ENCODE measurements at places on chromosomes 4 and X.

DNA sequence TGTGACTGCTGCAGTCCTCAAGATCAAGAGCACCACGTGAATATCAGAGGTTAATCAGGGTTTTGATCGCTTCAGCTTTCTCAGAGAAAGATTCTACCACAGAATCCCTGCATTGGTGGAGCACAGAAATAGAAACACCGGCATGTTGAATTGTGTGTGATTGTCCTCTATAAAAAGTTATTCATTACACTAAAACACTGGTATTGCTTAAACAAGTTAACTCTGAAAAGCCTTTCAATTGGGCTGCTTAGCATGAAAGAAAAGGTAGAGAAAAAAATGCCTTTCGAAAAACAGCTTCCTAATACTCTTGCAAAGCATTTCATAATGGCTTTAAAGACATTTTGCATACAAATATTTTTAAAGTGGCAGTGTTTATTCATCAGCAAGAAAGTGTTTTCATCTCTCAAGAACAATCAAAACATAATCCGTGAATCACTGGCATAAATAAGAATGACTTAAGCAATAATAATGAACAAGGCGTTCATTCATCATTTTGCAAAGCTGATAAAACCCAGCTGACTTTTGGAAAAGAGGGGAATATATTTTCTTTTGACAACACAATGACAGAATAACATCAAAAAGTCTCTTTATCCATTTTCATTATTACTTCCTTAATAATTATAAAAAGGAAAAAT, 61.1 kb downstream of the HELT start:
- DNase-seq: no peak

GRCh38 chr4:27789773-27790172, 929.1 kb downstream of the STIM2 start:
- no peak for DNase-seq

DNA sequence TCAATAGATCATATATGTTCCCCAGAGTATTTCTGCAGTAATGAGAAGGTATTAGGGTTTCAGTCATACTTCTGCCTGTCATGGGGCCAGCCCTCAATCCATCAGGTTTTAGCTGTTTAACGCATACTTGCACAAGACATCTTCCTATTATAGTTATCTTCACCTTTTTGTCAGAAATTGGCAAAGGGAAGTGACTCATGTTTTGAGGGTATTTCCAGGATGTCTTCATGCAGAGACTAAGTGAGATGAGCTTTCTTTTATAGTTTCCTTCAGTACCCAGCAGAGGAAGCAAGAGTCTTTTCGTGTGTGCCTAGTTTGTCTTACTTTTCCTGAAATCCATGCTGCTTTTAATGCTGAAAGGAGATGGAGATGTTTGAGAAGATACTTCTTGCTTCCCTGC, 9.5 kb downstream of the CSTF2 start:
- DNase-seq: no peak

DNA sequence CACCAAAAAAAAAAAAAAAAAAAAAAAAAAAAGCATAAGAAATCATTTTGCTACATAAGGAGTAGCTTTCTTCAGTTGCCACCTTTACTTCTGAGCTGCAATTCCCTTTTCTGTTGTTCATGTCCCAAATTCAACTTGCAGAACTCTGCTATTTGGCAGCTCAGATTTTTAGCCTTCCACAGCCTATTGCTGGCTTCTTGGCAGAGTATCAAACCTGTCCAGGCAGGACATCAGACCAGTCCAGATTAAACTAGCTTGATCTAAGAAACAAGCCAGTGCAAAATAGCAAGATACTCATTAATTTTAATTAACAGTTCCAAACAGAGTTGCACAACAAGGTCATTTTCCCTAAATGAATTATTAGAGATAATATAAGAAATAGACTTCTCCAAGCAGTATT, 123.6 kb upstream of the NR3C2 start:
- DNase-seq: no peak

DNA sequence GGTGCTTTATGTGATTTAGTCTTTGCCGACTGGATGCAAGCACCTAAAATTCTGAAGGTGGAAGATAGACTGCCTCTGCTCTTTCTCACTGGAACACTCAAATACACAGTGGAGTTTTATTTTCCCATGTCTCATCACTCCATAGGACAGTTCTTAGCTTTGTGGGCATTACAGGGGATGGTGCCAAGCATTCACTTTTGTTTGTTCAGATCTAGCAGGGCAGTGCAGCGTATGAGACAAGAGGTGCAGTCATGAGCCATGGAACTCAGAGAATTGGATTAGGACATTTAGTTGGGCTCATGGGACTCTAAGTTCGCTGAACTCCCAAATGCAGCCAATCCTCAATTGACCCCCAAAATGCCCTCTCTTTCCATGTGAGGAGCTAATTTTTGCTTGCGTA, 1136.9 kb upstream of the PRKX start:
- no peak for DNase-seq

GRCh38 chr4:173012608-173013007, 156.0 kb upstream of the GALNT7 start:
- DNase-seq: no peak

DNA sequence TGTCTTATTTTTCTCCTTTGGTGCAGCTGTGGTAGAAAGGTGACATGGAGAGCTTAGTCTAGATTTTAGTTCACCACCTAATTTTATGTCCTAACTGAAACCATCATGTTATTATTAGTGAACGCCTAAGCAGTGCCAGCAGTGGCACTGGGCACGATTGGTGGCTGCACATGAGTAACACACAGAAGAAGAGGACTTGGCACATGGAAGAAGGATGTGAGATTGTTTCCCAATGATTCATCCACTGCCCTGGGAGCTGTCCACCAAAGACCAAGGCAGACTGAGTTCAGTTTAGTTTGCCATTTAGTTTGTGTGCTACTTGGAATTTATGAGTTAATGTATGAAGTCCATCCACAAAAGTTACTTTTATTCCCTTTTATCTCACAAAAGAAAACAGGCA, 68.1 kb upstream of the NAP1L5 start:
- no peak for DNase-seq

- DNase-seq: no peak
Observed at GRCh38 chr4:85995361-85995760, 364.5 kb downstream of the MAPK10 start.

- DNase-seq: no peak
Observed at GRCh38 chr4:113410686-113411085, 350.9 kb downstream of the CAMK2D start.

DNA sequence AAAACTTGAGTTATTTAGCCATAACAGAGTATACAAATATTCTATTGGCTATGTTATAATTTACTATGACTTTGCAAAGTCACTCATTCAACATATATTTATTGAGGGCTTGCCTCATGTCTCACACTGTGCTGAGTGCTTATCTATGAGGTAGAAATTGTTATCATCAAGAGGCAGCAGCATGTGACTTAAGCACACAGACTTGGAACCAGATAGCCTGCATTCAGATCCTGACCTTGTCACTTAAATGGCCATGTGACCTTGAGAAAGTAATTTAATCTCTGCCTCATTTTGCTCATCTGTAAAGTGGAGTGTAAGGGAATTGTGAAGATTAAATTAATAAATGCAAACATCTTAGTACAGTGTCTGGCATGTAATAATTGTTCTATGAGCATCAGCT, 10.1 kb upstream of the EXOSC9 start:
- DNase-seq: no peak

- DNase-seq: no peak
Observed at GRCh38 chr4:173119818-173120217, 48.8 kb upstream of the GALNT7 start.

GRCh38 chr4:144480068-144480467, 165.9 kb upstream of the HHIP start:
- no peak for DNase-seq

DNA sequence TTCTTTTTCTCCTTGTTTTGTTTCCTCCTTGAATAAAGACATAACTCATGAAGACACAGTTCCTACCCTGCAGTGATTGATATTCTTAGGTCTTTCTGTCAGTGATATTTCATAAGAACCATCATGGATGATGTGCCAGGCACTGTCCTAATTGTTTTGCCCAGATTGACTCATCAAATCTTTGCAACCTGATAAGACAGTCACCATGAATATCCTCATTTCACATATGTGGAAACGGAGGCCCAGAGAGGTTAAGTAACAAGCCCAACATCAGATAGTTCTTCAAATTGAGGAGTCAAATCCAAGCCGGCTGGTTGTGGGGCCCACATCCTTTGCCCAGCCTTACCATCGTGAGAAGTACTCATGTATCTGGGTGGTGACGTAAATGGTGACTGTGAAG, 69.9 kb downstream of the SEL1L3 start:
- DNase-seq: no peak

GRCh38 chr4:64781737-64782326, 372.6 kb upstream of the TECRL start:
- DNase-seq: no peak

- DNase-seq: no peak
Observed at GRCh38 chrX:104309169-104309568, 54.4 kb upstream of the ESX1 start.

- DNase-seq: no peak
Observed at GRCh38 chr4:74794382-74795010, at the start of gene BTC. Gene BTC (minus strand): TSS chr4:74794523. CDS start chr4:74794325, 198 bp downstream.

DNA sequence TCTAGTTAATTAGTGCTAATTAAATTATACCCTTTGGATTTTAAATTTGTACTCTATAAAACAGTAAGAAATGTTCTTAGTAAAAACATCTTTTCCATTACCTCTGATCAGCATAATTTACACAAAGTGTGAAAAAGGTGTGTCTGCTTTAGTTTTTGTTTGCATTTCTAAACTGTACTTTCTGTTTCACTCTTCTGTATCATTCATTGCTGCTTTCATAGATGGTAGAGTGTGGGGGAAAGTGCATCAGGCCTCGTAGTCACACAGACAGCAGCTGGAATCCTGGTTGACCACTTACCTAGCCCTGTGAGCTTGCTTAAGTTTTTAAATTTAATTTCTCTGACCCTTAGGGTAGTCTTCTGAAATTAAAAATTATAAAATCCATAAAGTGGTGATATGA, 275.4 kb upstream of the PITX2 start:
- no peak for DNase-seq

DNA sequence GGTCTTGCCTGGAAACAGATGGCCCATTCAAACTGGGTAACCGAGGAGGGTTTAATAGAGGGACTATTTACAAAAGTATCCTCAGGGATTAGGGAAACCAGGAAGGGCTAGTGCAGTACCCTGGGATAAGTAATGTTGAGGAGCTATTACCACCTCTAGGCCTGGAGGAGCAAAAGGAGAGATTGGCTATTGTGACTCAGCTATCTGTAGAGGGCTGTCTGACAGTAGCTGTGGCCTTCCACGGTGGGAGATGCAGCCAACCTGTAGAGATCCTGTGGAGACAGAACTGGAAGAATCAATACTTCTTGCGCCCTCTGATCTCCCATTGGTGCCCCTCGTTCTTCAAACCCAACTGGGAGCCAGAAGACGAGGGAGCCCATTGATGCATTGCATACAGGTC, 34.1 kb upstream of the RPS6KA3 start:
- no peak for DNase-seq

GRCh38 chrX:101483705-101484104, 1.6 kb upstream of the ARMCX4 start:
- no peak for DNase-seq

DNA sequence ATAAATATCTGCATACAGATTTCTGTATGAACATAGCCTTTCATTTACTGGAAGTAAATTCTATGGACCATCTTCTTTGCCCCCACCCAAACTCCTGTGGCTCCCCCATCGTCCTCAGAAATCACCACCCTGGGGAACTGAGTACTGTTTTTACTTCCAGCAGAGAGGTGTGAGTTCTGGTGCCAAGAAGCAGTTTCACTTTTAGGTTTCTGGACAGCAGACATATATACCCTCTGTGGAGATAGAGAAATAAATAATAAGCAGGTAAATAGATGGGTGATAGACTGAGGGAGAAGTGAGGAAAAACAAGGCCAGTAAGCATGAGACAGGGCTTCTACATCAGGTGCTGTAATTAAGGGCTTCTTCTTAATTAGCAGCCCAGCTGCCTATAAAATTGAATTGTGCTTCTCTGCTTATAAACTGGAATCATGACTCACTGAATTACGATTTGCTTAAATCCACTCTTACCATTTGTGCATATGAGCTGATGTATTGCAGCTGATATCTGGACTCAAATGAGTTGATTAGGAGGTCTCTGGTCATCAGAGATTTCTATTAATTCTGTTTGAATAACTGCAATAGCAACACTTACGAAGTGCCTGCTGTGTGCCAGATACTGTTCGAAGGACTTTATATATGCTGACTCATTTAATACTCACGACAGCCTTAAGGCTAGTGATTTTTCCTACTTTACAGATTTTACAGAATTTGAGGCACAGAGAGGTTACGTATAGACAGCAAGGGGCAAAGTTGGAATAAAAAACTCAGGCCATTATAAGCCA, 60.8 kb upstream of the DHX15 start:
- DNase-seq: no peak

GRCh38 chr4:48187813-48188212, 53.8 kb upstream of the TXK start:
- DNase-seq: no peak

DNA sequence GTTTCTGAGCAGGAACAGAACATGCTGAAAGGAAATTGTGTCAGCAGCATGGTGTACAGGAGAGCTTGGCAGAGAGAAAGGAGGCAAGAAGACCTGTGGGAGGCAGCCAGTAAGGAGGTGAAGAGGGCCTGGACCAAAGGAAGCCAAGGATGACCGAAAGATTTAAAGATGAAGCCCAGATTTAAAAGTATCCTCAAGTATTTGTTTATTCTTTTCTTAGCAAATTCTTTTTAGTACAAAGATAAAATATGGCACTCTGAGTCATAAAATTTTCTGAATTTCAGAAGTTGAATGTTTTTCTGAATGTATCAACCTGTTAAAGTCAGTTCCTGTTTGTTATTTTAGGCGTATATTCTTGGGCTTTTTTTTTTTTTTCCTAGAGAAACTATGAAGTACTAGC, 3.5 kb downstream of the PKD2 start:
- DNase-seq: no peak

DNA sequence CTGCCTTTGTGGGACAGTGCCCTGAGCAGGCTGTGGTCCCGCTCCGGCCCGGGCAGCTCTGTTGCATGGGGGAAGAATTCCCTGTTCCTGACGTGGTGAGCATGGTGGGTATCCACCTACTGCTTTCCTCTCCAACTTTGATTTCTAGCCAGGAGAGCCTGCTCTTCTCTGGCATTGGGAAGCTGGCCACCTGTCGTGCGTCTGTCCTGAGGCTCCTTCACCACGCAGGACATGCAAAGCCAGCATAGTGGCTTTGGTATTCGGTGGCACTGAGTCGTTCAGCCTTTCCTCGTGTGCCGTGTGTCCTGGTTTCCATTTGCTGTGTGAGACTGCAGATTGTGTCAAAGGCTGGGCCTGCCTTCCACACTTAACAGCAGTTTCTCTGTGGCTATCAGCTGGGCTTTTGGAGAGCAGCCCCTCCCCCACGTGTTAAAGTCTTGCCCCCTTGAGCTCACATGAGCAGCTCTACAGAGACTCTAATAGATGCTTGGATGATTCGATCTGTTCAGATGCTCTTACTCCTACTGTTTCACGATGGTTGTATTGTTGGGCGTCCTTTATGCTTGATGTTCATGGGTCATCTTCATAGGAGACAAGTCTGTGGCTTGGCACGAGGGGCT, 46.3 kb upstream of the CLCN4 start:
- DNase-seq: no peak

- no peak for DNase-seq
Observed at GRCh38 chr4:84677093-84677492, 94.2 kb downstream of the CDS1 start.

GRCh38 chr4:37890801-37891259, at the start of gene TBC1D1:
Gene TBC1D1 (plus strand): TSS chr4:37891084. CDS start chr4:37902096, 11,012 bp downstream.
- DNase-seq: no peak

- no peak for DNase-seq
Observed at GRCh38 chrX:14291666-14292500, 237.5 kb upstream of the GLRA2 start.
